ENCODE measurements at places on chromosomes 4 and X.

DNA sequence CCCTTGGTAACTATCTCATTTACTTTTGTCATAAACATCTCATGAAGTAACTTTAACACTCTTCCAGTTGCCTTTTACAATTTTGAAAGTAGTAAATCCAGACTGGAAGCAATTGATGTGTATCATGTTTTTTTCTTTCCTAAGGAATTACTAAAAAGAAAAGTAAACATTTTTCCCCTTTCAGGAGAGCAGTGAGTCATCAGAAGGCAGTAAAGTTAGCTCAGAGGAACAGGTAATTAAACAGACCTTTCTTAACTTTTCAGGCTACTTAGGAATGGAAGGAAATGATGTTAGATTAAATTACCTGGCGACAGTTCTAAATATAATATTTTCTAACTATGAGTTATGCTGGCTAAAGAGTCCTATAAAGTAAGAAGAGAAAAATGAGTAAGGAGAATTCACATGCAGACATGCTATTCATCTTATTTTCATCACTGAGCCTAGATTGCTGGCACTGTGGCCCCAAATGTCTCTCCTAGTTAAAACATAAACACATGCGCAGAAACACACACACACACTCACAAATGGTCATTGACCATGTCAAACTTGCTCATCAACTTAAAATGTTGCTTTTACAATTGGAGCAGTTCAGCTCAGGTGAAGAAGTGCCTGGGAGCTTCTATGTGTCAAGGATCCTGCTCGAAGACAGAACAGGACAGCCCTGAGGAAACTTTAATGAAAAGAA lies 9.3 kb downstream of the DMP1 start:
- peak; percentile 53 for DNase-seq

- DNase-seq = peak; percentile 8
Measured at GRCh38 chr4:19557161-19557560, 694.5 kb upstream of the SLIT2 start.

GRCh38 chr4:164872481-164872880 lies 4.5 kb upstream of the APELA start:
- no peak for DNase-seq

GRCh38 chr4:182212211-182212761 lies 30.9 kb upstream of the TENM3 start:
- no peak for DNase-seq

GRCh38 chr4:139828966-139829664 lies 163.5 kb downstream of the MGST2 start:
- DNase-seq = no peak

All from MCF 10A (cell line).